CD4-positive, alpha-beta T cell treated with Interleukin-2 at 100 ng/mL for 4 hours (primary cell): ENCODE measurements at places on chromosomes 3 and 15.

- no peak for DNase-seq
These were observed 162.6 kb downstream of the IL5RA start for GRCh38 chr3:2947536-2947935.

DNA sequence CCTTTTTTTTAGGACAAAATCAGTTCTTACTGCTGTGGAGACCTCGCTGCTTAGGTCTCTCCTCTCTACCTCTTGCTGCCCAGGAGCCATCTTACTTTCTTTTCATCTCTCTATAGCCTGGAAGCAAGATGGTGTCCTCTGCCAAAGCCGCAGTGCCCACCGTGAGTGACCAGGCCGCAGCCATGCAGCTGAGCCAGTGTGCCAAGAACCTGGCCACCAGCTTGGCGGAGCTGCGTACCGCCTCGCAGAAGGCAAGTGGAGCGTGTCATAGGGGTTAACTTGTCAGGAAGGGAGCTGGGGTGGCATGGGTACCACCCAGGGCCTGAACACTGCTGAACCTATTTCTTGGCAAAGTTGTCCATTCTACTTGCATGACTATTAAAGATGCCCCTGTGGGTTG, 320.3 kb upstream of the TPM1 start:
- no peak for DNase-seq

DNA sequence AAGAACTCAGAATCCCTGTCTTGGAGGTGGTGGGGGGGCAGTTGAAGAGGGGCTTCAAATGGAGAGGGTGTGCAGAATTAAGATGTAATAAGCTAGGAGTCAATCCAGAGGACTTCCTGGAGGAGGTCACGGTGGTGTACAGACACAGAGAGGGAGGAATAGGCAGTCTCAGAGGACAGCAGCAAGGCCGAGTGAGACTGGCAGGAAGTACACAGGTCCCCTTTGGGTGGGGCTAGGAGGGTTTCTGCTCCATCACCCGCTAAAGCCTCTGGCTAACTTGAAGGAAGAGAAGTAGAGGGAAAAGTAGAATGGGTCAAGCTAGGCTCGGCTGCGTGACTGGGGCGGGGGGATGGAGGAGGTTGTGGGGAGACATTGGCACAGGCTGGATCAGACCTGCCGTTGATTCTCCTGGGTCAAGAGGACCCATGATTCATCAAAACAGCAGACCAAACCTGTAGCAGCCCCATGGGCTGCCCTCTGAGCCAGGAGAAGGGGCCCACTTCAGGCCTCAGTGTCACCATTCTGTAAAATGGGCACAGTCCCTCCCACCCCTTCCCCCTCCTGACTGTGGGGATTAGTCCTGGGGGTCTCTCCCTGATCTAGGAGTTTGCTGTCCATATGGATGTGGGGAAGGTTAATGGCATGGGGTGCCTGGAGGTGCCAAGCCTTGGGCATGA, 16.9 kb downstream of the CSPG4 start:
- DNase-seq = no peak

DNA sequence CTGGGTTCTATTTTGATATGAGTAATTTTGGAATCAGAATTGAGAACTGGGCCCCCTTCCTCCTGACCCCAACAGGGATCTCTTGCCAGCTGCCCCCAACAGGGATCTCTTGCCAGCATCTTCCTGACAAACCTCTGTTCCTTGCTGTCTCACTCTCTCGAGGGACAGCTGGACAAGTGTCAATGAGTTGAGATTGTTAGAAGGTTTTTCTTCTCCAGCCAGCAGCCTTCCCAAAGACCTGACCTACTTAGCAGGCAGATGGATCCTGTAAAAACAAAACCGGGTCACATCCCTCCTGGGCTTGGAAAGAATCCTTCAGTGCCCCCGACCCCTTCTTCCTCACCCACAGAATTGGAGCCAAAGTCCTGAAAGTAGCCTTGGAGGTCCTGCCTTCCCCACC, 21.6 kb downstream of the LIMD1 start:
- DNase-seq = no peak

DNA sequence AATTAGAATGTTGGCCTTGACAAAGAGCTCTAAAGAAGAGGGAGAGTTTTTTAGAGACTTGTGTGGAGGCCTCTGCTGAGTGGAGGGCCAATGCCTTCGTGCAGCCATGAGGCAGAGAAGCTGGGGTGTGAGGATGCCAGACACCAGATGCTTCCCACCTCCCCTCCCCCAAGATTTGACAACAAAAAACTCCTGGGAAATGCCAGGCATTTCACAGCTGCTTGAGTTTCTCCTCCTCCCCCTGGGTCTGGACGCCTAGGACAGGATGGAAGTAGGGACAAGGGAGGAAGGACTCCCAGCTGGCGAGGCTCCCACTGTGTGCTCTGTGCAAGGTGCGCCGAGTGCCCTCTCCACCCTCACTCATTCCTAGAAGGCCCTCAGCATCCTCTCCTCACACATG, 20.1 kb downstream of the TGM4 start:
- no peak for DNase-seq

- no peak for DNase-seq
These were observed 18.4 kb downstream of the CFAP100 start for GRCh38 chr3:126412841-126413692.

- peak; percentile 60 for DNase-seq
These were observed 20.2 kb downstream of the CPOX start for GRCh38 chr3:98573181-98573728.

DNA sequence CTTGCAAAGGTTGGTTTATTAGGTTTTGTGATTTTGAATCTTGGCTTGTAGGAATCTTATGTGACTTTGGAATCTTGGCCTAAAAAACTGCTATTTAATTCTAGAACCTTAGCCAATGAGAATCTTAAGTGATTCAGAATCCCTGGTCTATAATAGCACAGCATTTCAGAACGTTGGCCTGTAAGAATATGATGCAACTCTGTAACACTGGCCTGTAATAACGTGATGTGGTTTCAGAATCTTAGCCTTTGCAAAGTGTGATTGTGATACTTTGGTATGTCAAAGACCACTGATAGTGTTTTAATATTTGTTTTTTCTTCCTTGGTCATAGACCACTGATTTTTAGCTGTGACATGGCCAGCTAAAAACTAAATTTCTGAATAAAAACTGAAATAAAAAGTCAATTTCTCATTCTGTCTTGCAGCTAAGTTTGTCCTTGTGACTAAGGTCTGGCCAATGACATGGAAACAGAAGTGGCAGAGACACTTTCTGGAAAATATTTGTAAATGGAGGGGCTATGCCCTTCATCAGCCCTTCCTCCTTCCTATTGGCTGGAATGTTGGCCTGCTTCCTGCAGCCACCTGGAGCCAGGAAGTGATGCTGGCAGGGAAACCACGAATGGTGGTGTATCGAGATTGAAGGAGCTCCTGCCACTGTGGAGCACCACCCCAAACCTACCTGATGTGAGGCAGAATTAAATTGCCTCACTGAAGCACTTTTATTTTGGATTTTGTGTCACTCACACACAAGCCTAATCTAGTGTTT, 42.3 kb upstream of the CORO2B start:
- DNase-seq = no peak

- DNase-seq = no peak
These were observed 895 bp downstream of the HYKK start for GRCh38 chr15:78508272-78508671.

- DNase-seq = peak; percentile 7
These were observed at the start of gene CAMP for GRCh38 chr3:48222616-48223513. Gene CAMP, plus strand, starts transcription at chr3:48223495. Its CDS starts 17 bp downstream, at chr3:48223512.

GRCh38 chr3:64031540-64032508, 8.5 kb upstream of the PSMD6 start:
- no peak for DNase-seq

DNA sequence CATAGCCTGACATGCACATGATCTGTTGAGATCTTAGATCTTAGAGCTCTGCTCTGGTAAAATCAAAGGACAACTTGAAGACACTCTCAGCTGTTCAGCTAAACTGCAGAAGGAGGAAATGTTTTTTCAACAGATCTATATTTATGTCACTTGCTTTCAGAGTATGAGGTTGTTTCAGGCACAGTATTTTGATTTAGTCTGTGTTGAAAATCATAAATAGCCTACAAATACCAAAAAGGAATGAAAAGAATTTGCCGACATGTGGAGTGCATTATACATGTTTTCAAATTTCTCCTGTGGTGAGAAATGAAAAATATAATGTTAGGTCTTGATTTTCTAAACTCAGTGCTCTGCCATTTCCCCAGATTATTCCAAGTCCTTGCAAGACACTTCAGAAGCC, 1118.4 kb downstream of the TBL1XR1 start:
- no peak for DNase-seq

DNA sequence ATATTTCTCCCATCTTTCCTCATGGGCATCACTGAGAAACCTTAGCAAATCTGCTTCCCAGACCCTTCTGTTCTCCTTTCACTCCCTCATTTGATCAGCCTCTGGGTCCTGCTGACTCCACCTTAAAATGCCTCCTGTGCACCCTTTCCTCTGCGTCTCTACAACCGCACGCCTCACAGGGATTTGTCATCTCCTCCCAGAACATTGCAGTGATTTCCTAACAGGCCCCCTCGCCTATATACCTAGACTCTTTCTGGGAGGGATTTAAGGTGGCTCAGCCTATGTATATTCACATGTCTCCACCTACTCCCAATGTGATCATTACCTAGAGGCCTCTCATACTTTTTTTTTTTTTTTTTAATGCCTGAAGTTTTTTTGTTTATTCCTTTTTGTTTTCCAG, 69.2 kb downstream of the LIPC start:
- no peak for DNase-seq

DNA sequence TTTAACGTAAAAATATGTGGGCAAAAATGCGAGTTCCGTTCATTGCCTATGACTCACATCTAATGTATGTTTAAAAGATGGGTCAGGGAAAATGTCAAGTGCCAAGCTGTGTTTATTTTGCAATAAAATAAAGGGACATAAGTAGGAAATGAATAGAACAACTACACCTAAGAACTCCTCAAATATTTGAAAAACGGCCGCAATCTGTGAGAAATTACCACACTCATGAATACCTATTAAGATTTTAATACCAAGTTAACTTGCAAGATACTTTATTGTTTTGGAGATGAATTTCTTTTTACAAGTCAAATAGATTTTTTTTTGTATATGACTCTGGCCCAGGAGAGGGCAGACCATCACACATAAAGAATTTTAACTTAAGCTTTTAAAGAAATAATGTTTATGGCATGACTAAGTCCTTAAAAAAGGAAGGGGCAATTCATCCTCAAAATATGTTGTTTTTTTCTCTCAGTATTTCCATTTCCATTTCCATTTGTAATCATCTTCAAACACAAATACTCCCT, 152.7 kb downstream of the SUCNR1 start:
- DNase-seq = no peak

DNA sequence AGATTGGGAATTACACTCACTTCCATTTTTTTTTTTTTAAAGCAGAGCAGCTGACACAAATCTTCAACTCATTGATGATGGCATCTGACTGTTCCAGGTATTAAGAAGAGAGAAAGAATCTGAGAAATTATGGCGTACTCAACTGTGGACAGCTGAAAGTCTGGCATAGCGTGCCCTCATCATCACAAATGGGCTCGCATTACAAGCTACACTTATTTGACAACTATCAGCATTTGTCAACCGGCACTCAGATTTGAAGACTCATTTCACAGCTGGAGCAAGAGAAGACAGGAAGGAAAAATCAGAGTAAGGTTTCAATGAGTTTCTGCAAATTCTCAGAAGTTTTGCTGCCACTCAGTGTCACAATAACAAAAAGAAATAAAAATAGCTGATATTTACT, 235.9 kb downstream of the ATP8B4 start:
- no peak for DNase-seq

DNA sequence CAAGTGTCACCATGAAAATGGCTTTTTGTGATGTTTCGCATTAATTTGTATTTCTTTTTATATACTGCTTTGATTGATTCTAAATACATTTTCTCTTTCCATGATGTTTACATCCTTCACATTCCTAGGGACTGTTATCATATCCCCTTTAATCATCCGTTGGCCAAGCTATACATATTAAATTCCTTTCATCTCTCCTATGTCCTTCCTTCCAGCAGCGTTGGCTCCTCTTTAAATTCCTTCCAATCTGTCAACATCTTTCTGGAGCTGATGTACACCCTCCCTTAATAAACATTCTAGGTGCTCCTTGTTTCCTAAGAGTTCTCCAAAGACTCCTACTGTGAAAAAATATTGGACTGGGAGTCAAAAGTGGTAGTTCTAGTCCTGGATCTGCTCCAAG, 87.8 kb downstream of the IGF2BP2 start:
- no peak for DNase-seq

- DNase-seq = no peak
These were observed 200.1 kb upstream of the ZNF717 start for GRCh38 chr3:75985432-75985831.

GRCh38 chr3:11244121-11244677, 28.0 kb upstream of the ATG7 start:
- no peak for DNase-seq

DNA sequence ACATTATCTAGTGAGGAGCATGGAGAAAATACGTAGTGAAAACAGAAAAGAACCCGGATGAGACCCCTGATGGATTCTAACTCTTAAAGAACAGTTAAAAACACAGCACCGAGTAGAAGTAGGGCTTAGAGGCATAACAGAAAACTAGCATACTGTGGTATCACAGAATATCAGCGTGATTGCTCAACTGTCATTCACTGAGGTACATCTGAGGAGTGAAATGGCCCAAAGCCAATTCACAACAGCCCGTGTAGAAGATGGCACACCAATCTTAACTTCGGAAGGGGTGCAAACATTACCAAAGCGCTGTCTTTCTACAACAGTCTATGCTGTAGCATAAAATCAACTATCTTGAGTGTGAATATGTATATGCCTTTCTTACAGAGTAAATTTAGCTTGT, 1.8 kb downstream of the CLASP2 start:
- no peak for DNase-seq

DNA sequence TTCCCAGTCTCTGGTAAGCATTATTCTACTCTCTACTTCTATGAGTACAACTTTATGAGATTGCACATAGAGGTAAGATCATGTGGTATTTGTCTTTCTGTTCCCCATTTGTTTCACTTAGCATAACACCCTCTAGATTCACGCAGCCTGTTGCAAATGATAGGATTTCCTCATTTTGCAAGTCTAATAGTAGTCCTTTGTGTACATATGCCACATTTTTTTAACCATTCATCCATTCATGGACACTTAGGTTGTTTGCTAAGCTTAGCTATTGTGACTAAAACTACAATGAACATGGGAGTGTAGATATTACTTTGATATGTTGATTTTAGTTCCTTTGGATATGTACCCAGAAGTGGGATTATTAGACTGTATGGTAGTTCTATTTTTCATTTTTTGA, 717.9 kb upstream of the ALCAM start:
- no peak for DNase-seq

GRCh38 chr3:37050282-37050681, 57.0 kb downstream of the MLH1 start:
- DNase-seq = no peak

GRCh38 chr15:64583519-64583918, 123.1 kb downstream of the ZNF609 start:
- DNase-seq = peak; percentile 30

DNA sequence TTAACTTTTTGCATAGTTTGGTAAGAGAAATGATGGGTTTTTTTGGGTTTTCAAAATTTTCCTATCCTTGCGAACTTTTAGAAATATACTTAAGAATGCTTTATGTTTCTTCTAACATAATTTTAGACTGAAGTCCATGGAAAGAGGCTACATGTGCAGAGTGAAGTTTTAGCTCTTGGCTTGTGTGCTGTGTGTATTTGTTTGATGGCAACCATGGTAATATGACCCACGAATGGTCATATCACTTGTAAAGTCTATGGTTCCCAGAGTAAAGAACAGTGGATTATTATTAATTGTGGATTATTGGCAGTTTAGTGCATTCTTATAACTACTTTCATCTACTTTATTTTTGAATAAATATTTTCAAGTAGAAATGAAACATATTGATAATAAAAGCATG, 124.0 kb upstream of the GOLGA6L4 start:
- DNase-seq = no peak

GRCh38 chr3:45773714-45774449, 22.5 kb downstream of the SLC6A20 start:
- no peak for DNase-seq
